T-helper 2 cell (primary cell): ENCODE measurements at places on chromosomes 16 and 17.

GRCh38 chr17:81487487-81488275 is 24.9 kb downstream of the ACTG1 start:
- DNase-seq: peak; percentile 87

DNA sequence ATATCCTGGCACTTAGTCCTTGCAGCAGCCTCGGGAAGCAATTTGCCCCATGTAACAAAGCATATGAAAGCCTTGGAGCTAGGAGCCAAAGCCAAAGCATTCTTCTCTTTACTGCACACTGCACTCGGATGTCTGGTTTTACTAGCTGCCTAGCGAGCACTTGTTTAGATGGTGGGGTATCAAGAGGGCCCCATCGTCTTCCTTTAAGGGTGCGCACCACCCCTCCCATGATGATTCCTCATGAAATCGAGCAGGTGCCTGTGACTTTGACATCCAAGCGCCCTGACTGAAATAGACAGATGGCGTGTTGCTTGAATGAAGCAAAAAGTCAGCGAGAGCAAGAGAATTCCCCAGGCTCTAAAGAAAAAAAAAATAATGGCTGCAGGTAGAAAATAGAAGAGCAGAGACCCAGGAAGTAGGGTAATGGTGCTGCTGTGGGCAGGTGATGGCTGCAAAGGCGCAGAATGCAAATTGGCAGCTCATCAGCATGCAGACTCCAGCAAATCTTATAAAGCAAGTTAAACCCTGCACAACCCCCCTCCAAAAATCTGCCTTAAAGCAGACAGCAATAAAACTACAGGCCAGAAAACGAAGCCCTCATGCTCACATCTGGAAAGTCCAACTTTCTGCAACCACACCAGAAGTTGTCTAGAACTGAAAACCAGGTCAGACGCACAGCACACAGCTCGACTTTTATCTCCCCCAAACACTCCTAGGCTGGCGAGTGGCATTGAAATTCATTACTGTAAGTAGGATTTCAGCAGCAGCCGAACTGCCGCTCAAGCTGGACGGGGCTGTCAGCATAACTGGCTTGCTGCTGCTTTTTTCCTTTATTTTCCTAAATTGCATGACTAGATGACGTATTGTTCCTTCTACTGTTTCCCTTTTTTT is 384.3 kb downstream of the RBFOX1 start:
- no peak for DNase-seq

DNA sequence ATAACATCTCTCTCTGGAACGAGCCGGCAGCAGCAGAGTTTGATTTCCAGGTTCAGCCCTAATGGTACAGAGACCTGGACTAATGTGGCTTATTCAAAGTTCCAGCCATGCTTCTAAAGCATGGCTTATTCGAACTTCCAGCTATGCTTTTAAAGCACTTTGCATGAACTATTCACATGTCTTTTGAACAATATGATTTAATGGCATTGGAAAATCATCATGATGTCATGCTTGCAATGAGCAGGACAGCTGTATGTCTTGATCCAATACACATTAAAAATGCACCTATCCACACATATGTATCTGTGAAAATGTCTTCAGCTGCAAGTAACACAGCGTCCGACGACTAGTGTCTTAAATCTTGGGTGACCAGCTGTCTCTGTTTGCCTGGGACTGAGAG is 85.7 kb downstream of the MARF1 start:
- DNase-seq: no peak

GRCh38 chr17:8632061-8632460 is 1.5 kb upstream of the MYH10 start:
- DNase-seq: no peak

DNA sequence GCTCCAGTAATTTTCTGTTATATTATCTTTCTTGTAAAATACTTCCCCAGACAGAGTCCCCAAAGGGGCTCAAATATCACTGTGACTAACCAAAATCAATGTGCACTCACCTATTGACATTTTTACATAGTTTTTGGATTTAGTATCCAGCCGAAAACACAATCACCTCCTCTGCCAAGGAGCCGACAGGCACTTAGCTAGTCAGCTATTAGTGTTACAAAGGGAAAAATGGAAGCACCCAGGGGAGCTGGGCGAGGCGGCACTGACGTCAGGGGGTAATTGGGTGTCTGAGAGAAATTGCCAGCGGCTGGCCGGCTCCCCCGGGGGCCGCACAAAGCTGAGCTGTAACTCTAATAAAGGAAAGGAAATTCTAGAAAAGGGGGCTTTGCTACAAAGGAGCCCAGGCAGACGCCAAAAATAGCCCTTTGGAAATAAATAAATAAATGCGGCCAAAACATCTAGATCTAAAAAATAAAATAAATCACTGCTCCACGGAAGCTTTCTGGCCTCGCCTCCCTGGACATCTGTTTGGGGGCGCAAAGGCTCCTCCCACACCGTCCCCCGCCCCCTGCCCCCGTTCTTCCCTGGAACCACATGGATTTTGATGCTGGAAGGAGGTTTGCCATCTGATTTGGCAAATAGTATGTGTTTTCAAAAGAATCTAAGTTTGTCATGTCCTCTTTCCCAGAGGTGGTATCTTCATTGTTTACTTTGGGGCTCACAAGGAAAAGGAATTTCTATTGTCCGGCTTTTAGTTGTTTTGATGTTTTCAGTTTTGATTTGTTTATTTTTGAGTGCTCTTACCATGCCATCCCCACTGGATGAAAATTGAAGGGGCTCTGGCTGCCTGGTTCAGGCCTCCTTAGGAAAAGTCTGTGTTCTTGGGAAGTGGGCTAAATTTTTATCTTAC is 156.7 kb downstream of the ZNF423 start:
- DNase-seq: no peak

- DNase-seq: no peak
Observed at GRCh38 chr17:70173681-70174080, 4.3 kb downstream of the KCNJ2 start.

DNA sequence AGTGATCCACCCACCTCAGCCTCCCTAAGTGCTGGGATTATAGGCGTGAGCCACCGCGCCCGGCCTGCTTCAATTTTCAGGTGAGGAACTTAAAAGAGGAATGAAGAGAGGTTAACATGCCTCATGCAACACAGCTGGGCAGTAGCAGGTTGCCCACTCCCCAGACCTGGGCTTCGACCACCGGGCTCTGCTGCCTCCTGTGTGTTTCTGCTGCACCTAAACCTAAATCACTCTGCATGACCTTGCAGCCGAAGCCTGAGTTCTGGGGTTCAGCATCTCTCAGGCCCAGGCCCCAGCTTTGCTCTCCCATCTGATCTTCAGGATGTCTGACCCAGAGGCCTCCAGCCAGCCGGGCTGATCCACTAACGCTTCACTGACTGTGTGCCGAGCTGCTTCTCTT is 112.6 kb downstream of the OR1D5 start:
- no peak for DNase-seq

DNA sequence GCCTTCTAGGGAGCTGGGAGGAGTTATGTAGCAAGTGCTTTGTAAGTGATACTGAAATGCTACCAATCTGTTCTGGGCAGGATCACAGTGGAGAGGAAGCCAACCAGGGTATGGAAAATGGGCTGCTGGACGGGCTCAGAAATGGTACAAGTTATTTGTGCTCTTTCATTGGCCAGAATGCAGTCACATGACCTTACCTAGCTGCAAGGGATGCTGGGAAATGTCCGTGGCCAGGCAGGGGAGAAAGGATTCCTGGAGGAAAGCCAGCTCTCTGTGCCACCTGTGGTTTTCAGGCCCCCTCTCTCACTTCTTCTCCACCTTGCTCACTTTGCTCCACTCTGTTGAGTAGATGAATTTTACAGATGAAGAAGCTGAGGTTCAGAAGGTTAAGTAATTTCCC is 4.8 kb downstream of the EEF2K start:
- DNase-seq: no peak

GRCh38 chr16:81629896-81630634 is 149.0 kb upstream of the PLCG2 start:
- DNase-seq: no peak

DNA sequence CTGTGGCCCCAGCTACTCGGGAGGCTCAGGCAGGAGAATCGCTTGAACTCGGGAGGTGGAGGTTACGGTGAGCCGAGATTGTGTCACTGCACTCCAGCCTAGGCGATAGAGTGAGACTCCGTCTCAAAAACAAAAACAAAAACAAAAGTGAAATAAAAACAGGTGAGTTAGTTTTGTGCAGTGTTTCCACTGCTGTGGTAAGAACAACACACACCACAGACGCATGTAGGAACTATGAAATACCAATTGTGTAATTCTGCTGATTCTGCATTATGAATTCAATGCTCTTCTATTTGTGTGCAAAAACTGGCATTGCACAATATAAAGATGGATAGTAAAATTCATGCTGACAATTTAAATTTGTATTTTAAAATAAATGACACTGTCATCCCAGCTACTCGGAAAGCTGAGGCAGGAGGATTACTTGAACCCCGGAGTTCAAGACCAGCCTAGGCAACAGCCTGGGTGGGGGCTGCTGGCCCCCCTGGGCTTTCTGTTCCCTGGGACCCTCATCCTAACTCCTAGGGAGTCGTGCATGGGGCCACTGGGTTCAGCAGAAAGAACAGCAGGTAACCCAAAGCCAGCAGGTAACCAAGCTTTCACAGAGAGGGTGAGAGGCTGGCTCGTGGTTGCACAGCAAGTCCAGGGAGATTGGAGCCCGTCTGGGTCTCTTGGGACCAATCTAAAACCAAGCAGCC is 10.6 kb upstream of the RHBDF2 start:
- no peak for DNase-seq

DNA sequence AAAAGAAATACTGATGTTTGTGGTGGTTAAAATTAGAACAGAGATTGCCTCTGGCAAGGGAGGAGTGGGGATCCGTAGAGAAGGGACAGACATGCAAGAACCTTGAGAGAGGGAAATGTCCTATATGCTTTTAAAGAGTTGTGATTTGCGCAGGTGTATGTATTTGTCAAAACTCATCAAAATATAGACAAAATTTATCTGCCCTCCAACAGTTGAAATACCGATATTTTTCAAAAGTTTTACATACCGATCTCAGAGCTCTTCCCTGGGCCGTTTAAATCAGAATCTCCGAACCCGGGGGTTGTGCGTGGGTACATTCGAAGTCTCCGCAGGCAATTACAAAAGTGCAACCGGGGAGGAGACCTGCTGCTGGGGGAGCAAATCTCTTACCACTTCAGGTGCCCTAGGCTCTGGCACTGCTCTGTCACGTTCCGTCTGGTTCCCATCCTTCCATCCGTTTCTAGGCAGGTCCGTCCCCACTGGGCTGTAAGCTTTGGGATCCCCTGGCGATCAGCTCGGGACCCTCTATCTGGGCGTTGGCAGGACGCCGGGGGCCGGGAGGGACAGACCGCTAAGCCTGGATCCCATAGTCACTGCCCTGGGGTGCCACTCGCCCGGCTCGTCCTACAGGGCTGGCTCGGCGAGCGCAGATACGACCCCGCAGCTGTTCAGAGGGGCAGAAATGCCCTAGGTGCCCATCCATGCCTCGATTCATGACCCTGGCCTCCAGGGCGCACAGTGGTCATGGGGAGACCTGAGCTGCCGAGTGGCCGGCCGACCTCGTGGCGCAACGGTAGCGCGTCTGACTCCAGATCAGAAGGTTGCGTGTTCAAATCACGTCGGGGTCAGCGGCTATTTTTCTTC is 4.2 kb downstream of the BORCS6 start:
- peak; percentile 73 for DNase-seq

DNA sequence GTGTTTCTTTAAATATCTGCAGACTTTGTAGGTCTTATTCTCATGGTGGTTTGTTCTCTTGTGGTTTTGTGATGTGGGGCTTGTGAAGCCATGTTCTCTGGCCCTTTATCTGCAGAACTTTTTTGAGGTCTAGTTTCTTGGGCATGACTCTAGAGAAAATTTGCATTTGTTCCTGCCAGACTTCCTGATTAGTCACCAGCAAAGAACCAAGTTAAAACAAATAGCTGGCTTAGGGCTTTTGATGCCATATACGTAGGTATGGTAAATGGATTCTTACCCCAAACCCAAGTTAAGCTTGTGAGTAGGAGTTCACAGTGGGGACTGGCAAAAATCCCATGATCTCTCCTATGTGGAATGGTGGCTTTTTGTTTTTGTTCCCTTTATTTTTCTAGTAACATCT is 68.7 kb upstream of the IRX3 start:
- DNase-seq: peak; percentile 25

DNA sequence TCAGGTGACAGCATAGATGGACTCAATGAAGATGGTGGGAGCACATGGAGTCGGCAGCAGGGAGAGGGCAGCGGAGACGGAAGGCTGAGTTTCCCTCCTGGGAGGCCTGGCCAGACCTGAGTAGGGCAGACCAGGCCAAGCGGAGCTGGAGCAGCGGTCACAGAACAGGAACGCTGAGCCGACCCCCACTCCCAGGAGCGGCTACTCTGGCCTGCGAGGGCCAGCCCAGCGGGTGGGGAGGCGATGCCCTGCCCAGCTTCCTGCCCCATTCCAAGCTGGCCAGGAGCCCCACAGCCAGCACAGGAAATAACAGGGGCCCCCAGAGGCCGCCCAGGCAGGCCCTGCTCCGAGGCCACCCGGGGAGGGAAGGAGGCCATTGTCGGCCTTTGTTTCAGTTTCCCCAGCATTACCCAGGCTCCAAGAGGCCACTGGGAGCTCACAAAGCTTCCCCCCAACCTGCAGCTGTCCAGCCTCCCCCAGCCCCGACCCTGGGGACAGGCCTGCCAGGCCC is 79.8 kb downstream of the ZNF423 start:
- DNase-seq: no peak
